ENCODE measurements at places on chromosomes 7 and 10.

DNA sequence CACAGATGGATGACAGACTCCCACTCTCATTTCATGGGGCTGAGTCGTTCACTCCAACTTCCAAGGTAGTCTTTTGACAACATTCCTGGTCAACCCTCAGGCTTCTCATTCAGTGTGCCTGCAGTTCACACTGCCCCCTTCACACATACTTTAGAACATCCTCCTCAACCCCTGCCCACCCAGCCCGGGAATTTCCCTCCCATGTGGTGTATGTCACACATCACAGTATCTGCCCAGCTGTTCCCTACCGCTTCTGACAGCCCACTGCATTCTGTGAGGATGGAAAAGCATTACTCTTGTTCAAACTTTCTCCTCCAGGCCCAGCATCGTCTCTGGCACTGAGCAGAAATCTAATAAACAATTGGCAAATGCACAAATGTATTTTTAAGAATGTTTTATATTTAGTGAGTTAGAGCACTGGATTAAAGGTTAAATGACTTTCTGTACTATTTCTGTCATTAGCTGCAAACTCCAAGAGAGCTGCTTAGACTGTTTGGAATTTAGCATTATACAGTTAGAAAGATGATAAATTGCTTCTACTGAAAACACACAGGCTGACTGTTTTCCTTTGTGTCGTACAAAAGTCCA lies 110.4 kb downstream of the SFMBT2 start:
- no peak for DNase-seq

- no peak for DNase-seq
Measured at GRCh38 chr10:18005445-18005780, 53.7 kb downstream of the SLC39A12 start.

GRCh38 chr10:47121336-47121735 lies 178.7 kb upstream of the GDF10 start:
- DNase-seq, result no peak

- DNase-seq, result no peak
Measured at GRCh38 chr10:131997366-131998049, 15.8 kb upstream of the BNIP3 start.

DNA sequence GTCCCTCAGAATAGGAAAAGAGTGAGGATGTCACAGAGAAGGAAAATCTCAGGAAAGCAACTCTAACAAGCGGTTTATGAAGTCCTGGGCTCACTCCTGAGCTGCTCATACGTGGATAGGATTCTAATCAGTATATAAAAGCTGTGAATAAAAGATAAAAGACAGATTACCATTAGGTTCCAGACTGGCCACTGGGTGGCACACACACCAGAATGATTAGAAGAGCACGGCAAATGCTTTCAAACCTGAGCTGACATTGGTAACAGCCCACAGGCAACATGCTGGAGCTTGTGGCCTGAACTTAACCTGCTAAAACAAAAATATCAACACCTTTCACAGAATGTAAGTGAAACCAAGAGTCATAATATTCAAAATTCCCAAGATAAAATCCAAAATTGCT lies 370.8 kb downstream of the GRID1 start:
- DNase-seq, result no peak

DNA sequence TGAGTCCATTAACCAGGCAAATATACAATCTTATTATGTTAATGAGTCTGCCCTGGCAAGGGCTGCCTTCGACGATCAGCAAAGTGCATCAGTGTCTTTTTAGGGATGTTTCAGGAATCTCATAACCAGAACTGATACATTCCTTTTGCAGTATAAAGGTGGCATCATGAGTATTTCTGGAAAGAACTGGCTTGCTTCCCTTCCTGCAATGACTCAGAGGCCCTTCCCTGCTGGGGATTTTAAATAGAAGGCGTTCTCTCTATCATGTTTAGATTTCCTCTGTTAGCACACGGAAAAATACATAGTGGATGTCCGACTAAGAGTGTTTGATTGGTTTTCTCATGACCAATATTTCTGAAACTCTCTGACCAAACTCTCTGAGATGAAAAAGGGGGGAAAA lies 1.8 kb downstream of the NPS start:
- DNase-seq, result no peak

- DNase-seq, result no peak
Measured at GRCh38 chr10:76282061-76283025, 850.9 kb downstream of the LRMDA start.

- DNase-seq, result no peak
Measured at GRCh38 chr10:114332301-114333192, 71.8 kb downstream of the AFAP1L2 start.

- no peak for DNase-seq
Measured at GRCh38 chr7:27737616-27738015, 2.3 kb upstream of the TAX1BP1 start.

GRCh38 chr7:25385506-25386136 lies 157.3 kb upstream of the NPVF start:
- no peak for DNase-seq

DNA sequence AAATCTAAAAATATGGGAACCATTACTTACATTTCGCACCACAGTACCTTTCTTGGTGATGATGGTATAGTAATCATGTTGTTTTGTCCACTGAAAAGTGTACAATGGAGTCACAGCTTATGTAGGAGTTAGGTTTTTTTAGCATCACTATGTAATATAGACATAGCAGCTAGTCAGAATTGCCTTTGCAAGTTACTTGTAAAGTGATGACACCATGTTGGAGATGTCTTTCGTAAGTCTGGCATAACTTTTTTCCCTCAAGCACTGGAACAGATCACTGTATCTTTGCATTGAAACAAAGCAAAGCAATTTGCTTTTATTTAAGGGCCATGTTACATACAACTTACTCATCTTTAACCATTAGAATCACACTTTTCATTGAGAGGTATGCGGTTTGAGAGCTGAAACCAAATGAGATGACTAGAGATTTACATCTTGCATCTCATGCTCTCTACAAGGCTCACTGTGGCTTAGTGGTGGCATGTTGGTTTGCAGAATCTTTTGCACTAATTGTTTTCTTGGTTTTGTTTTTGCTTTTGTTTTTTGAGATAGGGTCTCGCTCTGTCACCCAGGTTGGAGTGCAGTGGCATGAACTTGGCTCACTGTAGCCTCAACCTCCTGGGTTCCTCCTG lies 18.3 kb downstream of the UBN2 start:
- DNase-seq, result peak; percentile 96

DNA sequence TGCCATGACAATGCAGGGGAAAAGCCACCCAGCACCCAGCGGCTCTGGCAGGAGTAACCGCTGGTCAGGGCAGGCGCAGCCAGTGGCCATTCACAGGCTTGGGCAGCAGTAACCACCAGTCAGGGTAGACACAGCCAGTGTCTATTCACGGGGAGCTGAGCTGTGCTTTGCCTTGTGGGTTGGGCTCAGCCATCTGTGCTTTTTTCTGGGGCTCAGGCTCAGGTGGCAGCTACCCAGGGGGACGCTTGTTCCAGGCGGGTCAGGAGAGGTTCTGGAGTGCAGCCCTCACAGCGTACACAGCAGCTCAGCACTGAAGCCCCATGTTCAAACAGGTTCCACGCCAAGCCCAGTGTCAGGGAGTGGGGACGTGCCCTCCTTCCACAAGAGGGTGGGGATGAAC lies 28.5 kb downstream of the FOXL3 start:
- no peak for DNase-seq

GRCh38 chr10:49534670-49535381 lies 4.1 kb downstream of the ERCC6 start:
- DNase-seq, result no peak

DNA sequence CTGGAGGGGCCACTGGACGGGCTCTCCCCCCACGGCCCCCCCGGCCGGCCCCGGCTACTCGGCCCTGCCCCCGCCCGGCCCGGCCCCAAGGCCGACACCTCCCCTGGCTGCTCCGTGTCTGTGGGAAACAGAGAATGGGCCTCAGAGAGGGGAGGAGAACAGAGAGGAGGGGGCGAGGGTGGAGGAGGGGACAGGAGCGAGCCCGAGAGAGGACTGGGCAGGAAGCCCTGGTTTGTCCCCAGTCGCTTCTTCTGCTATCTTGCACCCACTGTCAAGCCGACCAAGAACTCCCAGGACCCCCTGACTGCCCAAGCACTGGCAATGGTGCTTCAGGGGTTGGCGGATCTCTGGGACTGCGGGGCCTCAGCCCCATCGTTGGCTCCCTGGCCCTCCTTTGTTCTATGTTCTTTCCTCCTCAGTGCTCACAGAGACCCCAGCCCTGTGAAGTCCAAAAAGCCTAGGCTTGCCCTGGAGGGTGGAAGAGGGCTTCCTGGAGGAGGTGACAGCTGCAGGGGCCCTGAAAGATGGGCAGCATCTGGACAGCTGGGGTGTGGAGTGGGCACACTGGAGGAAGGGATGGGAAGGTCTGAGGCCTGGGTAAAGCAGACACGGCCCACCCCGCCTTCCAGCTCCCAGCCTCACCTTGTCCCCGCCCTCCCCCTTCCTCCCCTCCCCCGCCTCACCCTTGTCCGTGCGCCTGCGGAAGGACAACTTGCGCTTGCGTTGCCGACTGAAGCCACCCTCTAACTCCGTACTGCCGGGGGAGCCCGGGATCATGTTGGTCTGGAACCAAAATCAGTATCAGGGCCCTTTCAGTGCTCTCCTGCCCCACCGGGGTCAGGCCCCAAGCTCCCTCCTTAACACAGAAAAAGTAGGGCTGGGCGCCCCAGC lies 30.1 kb downstream of the KCNH2 start:
- peak; percentile 3 for DNase-seq

GRCh38 chr10:19979628-19980027 lies 163.4 kb downstream of the PLXDC2 start:
- DNase-seq, result no peak

DNA sequence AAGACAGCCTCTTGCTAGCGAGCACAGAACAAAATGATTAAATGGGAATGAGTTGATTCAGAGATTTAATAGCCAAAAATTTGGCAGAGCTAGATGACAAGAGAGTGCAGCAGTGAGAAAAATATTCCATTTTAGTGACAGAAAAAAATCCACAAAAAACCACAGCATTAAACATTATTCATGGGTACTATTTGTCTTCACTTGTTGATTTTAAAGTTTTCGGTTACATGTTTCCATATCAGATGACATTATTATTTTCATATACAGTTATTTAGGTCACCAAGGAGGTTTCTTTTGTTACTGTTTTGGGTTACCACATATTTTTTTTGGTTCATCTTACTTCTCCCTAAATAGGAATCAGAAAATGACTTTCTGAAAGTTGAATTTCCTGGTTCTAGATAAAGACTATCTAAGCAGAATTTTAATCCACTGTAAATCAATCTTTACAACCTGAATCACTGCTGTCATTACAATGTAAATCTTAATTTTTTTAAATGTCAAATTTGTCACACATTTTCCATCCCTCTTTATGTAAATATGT lies 87.9 kb downstream of the SVIL start:
- no peak for DNase-seq

- no peak for DNase-seq
Measured at GRCh38 chr7:36312064-36312914, 77.4 kb upstream of the ANLN start.

GRCh38 chr7:36192053-36192824 lies 39.2 kb downstream of the EEPD1 start:
- DNase-seq, result no peak

DNA sequence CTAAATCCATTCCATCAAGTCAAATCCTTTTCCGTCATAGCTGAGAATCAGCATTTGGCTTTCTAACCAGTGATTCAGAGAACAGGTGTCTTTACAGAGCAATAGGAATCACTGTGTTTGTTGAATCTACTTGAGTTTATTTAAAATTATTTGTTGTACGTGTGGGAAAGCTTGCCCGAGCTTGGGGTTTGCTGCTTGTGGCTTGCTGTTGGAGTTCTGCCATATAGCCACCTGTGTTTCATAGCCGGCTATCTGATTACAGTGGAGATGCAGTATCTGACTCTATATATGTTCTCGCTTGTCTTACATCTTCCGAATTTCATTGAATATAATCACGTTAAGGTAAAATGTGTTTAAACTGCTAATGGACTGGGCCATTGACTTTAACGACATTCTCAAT lies 274.3 kb upstream of the MKI67 start:
- no peak for DNase-seq

- DNase-seq, result no peak
Measured at GRCh38 chr10:10515479-10516204, 502.0 kb upstream of the CELF2 start.

DNA sequence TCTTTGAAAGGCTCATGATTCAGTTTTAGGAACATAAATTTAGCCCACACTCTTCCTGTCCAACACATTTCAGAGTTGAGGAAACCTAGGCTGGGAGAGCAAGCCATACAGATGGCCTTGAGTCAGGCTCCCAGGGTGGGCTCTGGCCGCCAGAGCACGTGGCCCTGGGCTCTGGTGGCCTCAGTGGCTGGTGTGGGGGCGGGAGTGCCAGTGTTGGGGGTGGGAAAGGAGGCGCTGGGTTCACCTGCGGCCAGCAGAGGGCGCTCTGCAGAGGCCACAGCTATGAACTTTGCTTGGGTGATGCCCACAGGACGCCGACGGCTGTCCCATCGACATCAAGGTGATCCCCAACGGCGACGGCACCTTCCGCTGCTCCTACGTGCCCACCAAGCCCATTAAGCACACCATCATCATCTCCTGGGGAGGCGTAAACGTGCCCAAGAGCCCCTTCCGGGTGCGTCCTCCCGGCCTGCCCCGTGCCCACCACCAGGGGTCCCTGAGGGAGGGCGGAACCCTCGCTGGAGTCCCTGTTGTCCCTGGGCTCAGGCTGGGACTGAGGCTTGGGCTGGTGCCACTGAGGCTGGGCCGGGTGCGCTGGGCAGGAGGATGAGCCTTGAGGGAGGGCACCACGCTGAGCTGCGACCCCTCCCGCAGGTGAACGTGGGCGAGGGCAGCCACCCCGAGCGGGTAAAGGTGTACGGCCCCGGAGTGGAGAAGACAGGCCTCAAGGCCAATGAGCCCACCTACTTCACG lies 11.9 kb downstream of the FLNC start:
- peak; percentile 45 for DNase-seq

- DNase-seq, result no peak
Measured at GRCh38 chr7:43211693-43212092, 99.2 kb downstream of the HECW1 start.

GRCh38 chr7:27185013-27185853 lies at the start of gene HOXA11:
HOXA11 (minus strand) TSS chr7:27185232; CDS start chr7:27185144, 88 bp downstream.
- no peak for DNase-seq

GRCh38 chr10:68222391-68222790 lies 9.5 kb downstream of the ATOH7 start:
- DNase-seq, result no peak

GRCh38 chr7:45601816-45602540 lies 27.8 kb downstream of the ADCY1 start:
- no peak for DNase-seq

- no peak for DNase-seq
Measured at GRCh38 chr7:131655447-131655846, 99.0 kb upstream of the PODXL start.

DNA sequence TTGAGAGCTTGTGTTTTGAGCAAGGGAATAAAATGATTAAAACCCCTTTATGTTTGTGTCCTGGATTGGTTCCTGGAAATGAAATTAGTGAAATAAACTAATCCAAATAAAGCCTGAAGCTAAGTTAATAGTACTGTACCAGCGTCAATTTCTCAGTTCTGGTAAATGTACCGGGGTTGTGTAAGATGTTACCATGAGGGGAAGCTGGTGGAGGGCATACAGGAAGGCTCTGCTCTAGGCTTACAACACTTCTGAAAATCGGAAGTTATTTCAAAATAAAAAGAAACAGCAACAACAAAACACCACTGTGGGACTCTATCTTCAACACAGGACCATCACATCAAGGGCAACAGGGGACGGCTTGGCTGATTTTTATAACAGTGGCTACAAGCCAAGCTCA lies 257.0 kb downstream of the CREB5 start:
- no peak for DNase-seq

GRCh38 chr10:75230600-75231038 lies 5.1 kb downstream of the COMTD1 start:
- peak; percentile 93 for DNase-seq

GRCh38 chr7:78530351-78530750 lies 731.8 kb downstream of the PHTF2 start:
- no peak for DNase-seq
